ENCODE measurements at places on chromosomes 5 and 9.

DNA sequence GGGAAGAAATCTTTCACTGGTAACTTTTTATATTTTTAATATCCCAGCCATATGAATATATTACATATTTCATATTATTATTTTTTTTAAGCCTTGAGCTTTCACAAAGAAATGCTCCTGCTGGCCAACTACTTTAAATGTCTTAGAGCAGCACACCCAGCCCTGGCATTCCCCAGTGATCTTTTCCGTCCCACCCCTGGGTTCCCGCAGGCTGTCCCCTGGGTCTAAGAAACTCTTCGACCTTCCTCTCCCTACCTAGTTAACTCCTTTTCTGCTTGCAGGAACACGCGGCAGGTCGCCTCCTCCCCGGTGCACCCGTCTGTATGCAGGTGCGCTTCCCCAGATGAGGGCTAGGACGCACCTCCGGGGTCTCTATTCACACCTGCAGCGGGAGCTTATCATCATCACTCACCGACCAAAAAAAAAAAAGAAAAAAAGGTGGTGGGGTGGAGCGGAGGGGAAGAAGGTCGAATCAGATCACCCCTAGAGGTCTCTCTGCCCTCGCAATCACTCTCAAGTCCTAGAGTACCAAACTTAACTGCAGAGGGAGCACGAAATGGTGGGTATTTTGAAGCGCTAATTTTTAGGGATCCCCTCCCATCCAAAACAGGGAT, 696 bp downstream of the ZFP62 start:
- DNase-seq = peak; percentile 54

GRCh38 chr9:101342595-101342994, 42.2 kb downstream of the BAAT start:
- no peak for DNase-seq

GRCh38 chr5:174571662-174572397, 152.6 kb upstream of the MSX2 start:
- DNase-seq = peak; percentile 0

- no peak for DNase-seq
Observed at GRCh38 chr9:25917731-25918362, 239.6 kb upstream of the TUSC1 start.

DNA sequence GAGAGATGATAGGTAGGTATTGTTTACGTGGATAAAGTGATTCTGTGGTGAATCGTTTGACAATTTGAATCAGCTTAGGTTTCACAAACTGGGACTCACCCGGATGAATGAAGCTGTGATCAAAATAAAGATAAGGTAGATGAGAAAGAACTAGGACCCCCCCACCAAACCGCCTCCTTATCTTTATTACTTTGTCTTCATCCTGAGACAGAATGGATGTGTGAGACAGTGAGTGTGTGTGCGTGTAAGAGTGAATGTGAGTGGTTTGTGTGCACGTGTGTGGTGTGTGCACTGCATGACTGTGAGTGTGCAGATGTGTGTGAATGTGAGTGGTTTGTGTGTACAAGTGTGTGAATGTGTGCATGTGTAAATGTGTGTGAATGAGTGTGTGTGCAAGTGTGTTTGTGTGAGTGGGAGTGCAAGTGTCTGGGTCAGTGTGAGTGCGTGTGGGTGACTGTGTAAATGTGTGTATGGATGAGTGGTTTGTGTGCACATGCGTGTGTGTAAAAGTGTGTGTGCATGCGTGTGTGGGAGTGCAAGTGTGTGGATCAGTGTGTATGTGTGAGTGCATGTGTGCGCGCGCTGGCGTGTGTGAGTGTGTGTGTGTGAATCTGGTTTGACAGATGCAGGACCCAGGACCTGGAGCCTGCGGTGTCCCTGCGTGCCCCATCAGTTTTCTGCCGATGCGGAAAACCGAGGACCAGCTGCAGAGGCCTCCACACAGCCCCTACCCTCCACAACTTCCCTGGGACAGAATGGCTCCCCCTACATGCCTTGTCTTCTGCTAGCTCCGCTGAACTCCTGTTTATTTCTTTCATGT, 11.4 kb upstream of the ENG start:
- no peak for DNase-seq

DNA sequence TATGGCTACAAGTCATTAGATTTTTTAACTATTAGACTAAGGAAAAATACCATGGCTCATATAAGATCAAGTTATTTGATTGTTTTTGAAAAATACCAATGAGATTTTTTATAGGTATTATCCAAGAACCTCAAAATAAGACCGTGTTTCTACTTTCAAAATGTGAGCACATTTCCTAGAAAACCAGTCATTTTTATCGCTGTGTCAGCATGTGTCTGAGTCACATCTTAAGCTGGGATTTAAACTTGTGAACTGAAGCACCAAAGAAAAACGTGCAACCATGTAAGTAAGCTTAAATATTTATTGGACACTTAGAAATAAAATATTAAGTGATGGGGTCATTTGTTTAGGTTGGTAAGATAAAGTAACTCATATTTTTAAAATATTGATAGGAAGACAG, 1676.0 kb upstream of the NUDT12 start:
- DNase-seq = no peak

DNA sequence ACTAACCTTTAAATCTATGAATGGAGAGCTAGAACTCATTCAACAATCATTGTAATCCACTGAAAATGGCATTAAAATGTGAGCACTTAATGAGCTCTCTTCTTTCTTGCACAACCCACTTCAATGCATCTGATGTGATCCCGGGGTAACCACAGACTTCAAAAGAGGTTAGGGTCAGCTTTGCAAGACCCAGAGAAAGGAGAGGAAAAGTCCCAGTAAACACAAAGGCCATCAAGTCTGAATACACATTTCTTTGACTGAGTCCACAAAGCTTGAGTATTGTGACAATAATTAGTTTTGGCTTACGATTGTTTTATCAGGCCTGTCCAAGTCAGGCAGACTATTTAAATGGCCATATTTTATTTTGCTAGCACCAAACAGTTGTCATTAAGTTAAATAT, 148.8 kb upstream of the ZNF608 start:
- no peak for DNase-seq

DNA sequence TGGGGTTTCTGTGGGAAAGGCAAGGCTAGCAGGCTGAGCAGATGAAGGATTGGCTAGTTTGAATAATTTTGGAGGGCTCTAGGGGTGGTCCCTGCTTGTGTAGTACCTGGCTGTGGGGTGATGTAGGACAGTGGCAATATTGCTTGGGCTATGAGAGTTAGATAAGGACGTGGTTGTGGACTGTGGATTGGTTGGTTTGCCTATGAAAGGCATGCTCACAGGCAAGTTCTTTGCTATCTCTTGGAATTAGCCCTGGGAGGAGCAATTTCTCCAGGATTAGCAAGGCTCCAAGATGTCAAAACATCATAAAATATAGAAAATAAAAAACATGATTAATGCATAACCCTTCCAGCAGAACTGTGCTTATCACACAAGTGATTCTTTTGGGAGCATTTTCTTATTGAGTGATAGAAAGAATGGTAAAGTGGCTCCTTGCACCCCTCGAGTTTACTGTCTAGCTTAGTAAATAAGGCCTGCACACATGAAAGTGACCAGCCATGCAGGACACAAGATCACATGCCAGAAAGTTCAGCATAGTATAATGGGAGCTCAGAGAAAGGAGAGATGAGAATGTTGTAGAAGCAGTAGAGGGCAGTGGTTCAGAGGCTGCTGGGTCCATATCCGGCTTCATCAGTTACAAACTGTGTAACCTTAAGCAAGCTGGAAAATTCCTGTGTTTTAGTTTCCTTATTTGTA, 13.8 kb downstream of the AOPEP start:
- DNase-seq = no peak

- no peak for DNase-seq
Observed at GRCh38 chr9:14057368-14058324, 256.3 kb downstream of the NFIB start.

GRCh38 chr5:97627272-97627671, 444.2 kb upstream of the RIOK2 start:
- DNase-seq = no peak

DNA sequence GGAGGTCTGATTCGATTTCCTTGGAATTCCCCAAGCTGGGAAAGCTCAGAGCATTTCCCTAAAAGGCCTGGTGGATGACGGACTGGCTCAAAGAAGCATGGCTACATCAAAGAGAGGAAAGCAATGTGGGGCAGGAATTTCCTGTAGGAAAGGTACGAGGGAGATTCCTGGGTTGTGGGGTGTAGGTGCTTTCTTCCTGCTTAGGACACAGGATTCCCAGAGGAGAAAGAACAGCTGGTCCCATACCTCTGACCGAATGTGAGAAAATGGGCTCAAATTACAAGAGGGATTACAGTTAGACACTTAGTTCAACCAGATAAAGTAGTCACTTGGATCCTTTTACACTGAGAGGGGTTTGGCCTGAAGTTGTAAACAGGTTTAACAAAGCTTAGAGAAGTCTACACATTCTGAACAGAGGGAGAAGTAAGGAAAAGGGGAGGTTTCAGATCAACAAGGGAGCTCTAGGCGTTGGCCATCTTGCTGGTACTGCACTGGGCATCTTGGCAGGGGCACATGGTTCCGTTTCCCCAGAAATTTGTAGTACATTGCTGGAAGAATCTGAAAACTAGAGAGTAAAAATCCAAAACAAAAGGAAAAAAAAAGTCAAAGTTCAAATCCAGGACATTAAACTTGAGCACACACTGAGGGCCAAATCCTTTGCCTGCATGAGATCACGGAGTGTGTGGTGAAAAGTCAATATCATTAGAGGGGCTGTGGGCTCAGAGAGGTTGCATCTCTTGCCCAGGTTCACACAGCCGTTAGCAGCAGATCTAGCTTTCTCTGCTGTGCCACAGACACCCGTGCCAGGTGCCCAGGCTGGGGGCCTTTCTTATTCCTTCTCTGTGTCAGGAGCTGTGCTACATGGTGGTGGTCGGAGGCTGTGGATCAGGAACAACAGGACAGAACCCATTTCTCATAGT, 171.3 kb downstream of the RGS3 start:
- peak; percentile 91 for DNase-seq

DNA sequence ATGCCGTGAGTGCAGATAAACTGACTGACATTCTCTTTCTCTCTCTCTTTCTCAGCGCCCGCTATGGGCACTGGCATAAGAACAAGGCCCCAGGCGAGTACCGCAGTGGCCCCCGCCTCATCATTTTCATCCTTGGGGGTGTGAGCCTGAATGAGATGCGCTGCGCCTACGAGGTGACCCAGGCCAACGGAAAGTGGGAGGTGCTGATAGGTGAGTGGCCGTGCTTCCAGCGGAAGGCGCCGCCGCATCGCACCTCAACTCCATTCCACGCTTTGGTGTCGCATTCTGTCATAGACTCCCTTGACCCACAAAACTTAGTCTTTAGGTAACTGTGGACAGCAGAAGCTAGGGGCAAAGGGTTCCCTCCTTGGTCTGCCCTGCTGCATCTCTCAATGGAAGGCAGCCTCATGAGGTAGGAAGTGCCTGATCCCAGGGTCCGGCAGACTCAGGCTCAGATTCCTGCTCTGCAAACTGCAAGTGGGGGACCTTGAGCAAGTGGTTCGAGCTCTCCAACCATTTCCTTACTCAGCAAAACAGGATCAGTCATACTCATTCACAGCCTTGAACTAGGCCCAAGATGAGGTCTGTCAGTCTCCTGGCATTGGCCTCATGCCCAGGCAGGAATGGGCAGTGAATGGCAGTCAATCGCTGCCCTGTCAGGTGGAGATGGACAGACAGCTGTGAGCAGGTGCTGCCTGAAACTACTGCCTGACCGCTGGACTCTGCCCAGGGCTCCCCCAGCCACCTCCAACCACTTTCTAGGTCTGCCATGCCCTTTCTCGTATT, 24.2 kb upstream of the CFAP157 start:
- DNase-seq = no peak

DNA sequence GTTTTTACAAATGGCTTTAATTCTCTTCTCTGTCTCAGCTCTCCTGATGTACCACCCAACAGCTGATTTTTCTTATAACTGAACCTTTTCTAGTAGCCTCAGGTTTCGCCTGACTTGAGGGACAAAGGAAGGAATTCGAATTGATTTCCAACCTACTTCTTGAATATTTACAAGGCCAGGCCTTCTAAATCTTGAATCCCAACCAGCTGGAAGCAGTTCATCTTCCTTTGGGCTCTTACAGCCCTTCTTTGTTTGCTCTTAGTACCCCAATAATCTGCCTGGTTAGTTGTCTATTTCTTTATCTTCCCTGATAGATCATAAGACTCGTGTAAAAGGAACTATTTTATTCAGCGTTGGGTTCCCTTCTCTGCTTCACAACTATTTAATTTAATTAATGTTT, 95.9 kb downstream of the NLN start:
- no peak for DNase-seq

- DNase-seq = peak; percentile 47
Observed at GRCh38 chr9:18688581-18689565, 214.9 kb downstream of the ADAMTSL1 start.

DNA sequence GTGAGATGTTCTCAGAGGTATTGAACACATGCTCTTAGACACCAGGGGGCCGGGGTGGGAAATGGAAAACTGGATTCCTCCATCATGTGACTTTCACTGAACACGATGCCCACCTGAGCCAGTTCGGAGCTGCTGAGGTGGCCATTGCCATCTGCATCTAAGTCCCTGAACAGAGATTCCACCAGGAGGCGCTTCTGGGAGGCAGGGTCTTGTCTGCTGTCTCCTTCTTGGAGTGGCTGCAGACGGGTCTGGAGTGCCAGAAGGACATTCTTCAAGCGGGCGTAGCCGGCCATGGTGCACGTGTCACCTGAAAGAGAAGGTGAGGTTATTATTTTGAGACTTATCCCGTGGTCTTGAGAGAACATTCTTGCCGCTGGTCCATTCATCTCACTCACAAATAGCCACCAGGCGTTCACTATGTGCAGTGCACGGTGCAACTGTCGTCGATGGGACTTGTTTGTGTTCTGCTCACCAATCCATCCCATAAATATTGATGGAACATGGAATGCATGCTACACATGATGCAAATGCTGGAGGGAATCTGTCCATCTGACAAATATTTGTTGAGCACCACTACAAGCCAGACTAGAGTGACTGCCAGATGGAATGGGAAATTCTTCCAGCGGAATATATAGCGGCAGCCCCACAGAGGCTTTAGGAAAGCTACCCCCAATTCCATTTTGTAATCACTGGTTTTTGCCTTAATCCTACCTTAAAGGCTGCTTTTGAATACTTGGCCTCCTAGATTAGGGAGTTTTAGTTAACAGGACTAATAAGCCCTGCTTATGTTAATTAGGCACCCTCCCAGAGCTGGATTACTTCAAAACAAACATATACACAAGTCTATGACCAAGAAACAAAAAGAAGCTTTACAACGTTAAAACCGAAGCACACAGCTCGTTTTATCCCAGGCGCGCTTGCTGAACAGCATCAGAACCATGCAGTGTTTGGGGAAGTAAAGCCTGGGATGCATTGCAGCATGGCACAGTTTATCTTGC, 264.8 kb downstream of the HSPA4 start:
- DNase-seq = peak; percentile 38

DNA sequence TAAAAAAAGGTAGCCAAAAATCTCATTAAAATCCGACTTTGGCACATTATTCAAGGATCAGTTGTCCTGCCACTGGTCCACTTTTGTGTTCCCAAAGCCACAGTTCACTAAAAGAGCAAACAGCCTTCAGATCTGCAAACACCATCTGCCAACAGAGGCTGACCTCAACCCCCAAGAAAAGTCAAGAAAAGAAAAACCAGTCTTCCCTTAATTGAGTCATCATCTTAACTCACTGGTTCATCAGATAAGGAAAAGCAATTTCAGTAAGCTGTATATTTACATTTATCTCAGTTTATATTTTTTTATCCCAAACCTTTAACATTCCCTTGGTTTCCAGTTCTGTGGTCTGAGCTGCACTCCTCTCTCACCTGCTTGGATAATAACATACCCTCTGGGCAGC, 21.2 kb downstream of the RASEF start:
- no peak for DNase-seq

GRCh38 chr5:88660264-88660946, 222.6 kb downstream of the MEF2C start:
- peak; percentile 21 for DNase-seq

All from dermis blood vessel endothelial cell (primary cell).